ENCODE measurements at places on chromosomes 2 and 18.

DNA sequence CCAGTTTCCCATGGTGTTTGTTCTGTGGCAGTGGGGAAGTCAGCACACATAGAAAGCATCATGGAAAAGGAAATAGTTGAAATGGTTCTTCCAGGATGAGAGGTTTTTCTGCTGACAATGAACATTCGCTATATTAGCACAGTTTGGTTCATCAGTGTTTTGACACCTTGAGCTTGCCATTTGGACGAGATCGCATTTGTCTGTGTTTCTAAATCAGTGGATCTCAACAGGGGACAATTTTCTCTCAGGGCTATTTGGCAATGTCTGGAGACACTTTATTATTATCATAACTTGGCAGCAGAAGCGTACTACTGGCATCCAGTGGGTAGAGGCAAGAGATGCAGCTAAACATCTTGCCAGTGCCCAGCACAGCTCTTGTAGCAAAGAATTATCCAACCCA is 74.6 kb downstream of the CD8B2 start:
- no peak for DNase-seq

DNA sequence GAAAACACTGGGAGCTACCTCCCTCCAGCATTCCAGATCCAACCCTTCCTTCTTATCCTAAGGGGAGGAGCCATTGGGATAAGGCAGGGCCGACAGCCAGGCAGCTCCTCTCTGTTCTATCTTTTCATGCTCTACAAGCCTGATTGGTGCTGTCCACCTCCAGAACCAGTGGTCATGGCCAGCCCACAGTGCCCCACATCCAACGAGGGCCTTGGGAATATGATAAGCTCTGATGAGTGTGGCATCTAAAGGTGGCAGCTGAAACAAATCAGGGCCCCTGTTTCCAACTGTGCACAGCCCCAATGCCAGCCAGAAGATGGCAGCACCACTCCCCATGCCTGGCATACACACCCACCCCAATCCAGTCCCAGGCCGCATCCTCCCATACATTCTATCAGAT is 329.3 kb downstream of the C1D start:
- no peak for DNase-seq

DNA sequence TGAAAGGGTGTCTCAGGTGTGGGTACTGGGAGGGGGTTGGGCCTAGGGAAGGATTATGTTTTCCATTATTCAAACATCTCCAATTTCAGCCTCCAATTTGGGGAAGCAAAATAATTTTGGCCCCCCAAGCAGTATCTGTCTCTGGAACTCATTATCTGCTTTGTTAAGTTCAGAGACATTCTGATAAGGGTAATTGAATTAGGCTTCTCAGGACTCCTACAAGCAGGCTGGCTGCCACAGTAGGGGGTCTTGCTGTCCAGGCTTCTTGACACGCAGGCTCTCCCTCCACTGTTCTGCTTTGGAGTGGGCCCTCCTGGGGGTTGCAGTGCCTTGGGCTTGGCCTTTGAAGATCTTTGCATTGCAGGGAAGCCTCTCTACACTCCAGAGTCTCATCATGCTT is 108.1 kb upstream of the SIX2 start:
- DNase-seq: peak; percentile 2

GRCh38 chr2:72544554-72544953 is 281.3 kb downstream of the EXOC6B start:
- no peak for DNase-seq

GRCh38 chr2:136783856-136784255 is 18.5 kb downstream of the THSD7B start:
- no peak for DNase-seq

DNA sequence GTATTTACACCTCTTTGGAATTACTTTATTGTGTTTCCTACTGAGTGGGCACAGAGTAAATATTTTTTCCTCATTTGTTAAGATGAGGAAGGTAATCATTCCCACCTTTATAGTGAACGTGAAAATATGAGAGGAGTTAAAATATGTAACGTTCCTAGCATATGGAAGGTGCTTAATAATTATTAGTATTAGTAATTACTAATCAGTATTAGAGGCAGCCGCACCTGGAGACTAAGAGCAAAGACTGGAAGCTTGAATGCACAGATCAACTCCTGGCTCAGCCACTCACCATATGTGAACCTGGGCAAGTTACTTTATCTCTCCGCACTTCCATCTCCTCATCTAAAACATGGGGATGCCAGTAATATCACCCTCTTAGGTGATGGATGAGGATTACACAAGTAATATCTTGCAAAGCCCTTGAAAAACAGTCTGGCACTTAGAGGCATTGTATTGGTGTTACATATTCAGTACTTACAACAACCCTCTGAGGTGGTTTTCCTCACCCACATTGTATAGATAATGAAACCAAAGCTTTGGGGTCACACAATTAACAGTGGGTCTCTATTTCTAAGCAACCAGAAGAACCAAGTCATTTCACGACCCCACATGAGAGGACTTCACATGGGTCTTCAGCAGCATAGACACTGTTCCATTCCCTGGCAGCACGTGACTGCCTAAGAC is 100.3 kb upstream of the KCTD1 start:
- no peak for DNase-seq

DNA sequence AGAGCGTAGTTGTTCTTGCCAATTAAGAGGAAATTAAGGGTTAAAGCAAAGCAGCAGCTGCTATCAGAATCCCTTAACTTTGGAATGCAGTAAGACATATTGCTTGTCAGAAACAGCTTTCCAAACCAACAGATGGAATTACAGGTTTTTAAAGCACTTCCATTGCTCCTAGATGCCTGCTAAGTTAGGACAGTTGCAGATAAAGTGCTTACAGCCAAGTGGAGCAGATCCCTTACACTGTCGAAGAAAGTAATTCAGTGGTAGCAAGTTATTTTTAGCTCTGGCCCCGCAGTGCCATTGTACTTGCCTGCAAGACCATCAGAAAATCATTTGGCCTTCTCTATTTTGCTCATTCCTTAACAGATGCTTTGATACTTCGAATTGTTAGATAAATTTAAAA is 5.4 kb downstream of the PDK1 start:
- no peak for DNase-seq

- DNase-seq: no peak
These were observed 135.4 kb downstream of the TMEM17 start for GRCh38 chr2:62370321-62371250.

- DNase-seq: no peak
These were observed 126.6 kb upstream of the PDE1A start for GRCh38 chr2:182553483-182553882.

All from retina (tissue), 1 donor.